Cerebellar cortex (tissue), 1 donor: ENCODE measurements at places on chromosomes 12 and 14.

GRCh38 chr12:12696562-12697383 lies 790 bp upstream of the GPR19 start:
- peak; percentile 90 for DNase-seq

DNA sequence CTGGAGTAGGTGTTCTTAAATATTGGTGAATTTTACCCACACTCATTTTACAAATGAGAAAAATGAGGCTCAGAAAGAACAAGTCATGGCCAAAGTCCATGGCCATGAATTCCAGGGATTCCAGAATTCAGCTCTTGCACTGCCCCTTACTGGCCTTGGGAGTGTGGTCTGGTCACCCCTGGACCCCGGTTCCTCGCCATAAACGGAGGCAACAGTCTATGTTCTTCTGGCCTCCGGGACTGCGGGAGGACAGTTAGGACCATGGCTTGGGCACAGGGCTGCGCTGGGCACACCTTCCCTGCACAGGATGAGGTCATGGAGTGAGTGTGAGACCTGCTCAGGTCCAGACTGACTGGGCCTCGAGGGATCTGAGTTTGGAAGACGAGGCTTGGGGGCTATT lies 6.9 kb downstream of the CCDC197 start:
- no peak for DNase-seq

- no peak for DNase-seq
These were observed 91.6 kb downstream of the KCNK13 start for GRCh38 chr14:90153429-90153828.

GRCh38 chr12:108338915-108339657 lies at the start of gene CMKLR1:
Gene CMKLR1 (minus strand): TSS chr12:108339311. CDS start chr12:108293591, 45,720 bp downstream.
- DNase-seq = no peak

- DNase-seq = no peak
These were observed 22.2 kb downstream of the DAD1 start for GRCh38 chr14:22566845-22567244.

DNA sequence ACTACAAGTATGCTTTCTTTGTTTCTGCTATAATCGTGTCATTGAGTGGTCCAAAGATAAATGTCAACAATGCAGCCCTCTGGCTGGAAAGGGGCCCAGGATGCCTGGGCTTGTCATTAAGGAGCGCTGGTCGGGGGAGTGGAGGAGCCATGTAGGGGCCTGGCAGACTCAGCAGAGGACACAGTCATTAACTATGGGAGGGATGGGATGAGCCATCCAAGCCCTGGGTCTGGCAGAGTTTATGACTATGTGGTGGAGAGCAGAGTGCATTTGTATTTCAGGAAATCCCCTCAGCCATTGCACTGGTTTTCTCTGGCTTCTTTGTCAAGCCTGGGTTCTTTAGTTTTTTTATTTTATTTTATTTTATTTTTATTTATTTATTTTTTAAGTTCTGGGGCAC lies 243.1 kb downstream of the C12orf75 start:
- DNase-seq = no peak

DNA sequence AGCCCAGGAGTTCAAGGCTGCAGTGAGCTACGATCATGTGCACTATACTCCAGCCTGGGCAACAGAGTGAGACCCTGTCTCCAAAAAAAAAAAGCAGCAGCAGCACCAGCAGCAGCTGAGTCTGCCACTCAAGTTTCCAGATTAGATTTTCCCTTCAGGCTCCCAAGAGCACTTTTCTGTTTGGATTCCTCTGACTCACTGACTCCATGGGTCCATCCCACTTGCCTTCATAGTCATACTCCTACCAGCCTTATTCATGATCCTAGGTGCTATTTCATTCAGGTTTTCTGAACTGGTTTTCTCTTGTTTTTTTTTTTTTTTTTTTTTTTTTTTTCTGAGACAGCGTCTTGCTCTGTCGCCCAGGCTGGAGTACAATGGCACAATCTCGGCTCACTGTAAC lies 6.8 kb upstream of the TWF1 start:
- DNase-seq = no peak

- DNase-seq = no peak
These were observed 12.0 kb upstream of the SINHCAF start for GRCh38 chr12:31337952-31338351.

DNA sequence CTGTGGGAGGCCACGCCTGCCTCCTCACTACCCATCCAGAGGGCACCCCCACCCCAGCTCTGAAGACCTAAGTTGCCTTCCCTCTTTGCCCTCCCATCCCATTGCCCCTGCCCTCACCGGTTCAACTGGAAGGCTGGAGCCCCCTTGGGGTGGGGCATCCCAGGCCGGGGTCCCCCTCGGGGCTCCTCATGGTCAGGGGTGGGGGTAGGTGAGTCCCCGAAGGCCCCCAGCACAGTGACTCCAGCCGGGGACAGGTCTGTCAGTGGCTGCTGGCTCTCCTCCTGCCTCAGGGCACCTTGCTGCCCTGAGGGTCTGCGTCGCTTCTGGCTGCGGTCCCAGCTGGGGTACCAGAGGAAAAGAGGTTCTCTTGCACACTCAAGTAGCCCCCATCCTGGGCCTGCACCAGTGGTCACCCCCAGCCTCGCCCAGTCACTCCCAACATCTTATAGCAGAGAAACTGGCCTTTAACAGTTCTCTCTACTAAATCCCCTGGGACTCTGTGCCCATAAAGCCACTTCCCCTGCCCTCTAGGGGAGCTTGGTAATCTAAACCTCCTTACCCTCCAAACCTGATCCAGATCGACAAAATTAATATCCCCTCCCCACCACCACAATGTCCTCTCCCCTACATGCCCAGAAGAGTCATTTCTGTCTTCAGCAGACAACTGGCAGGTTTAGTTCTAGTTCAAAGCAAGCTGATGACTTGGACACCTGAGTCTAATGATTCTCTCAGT lies 5.1 kb downstream of the PIANP start:
- DNase-seq = no peak

- DNase-seq = no peak
These were observed 47.6 kb downstream of the DCAF5 start for GRCh38 chr14:69105326-69105725.

GRCh38 chr14:79021766-79022165 lies 851.6 kb downstream of the NRXN3 start:
- DNase-seq = no peak
